ENCODE measurements at places on chromosomes 5 and 9.

- no peak for DNase-seq
Measured at GRCh38 chr9:121242219-121242958, 25.6 kb upstream of the GSN start.

DNA sequence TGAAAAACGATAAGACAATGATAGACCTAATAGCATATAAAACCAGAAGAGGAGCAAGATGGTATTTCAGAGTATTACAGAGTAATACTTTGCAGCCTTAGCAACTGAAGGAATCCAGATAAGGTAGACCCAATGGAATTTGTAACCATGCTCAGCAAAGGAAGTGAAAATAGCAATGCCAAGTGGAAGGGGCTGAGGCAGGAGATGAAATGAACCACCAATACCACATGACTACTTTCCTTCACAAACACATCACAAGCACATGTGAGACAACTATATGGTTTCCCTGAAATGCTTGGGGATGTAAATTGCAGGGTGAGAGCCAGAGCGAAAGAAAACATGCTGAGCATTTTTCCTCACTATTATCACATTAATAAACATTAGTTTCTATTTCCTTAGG lies 79.8 kb upstream of the MELK start:
- no peak for DNase-seq

DNA sequence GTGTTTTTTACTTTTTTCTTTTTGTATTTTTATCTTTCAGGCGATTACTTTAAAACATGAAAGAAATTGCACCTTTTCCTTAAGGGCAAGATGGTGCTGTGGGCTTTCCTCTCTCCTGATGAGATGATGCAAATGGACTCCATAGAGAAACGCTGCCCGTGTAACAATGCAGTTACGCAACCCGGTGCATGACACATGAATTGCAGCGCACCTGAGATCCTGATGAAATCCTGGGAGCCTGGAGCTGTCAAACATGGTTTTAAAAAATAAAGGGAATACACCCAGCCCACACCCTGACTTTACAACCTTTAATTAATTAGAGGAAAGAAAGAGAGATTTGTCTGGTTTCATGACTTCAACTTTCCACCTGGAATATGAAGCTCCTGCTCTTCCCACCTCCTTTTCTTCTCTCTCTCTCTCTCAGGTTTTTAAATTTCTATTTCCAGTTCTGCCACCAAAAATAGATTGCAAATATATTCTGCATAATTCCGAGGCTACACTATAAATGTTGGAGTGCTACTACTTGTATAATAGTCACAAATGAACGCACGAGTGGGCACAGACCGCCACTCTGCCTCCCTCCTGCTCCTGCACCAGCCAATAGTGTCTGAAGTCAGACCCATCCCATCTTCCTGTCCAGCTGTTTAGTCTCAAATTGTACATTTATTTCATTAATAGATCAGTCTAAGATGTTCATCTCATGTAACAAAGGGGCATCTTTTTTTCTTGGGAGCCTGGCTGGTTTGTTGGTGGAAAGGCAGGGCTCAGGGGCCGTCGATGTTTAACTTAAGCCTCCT lies 179.1 kb downstream of the AUH start:
- DNase-seq: no peak

DNA sequence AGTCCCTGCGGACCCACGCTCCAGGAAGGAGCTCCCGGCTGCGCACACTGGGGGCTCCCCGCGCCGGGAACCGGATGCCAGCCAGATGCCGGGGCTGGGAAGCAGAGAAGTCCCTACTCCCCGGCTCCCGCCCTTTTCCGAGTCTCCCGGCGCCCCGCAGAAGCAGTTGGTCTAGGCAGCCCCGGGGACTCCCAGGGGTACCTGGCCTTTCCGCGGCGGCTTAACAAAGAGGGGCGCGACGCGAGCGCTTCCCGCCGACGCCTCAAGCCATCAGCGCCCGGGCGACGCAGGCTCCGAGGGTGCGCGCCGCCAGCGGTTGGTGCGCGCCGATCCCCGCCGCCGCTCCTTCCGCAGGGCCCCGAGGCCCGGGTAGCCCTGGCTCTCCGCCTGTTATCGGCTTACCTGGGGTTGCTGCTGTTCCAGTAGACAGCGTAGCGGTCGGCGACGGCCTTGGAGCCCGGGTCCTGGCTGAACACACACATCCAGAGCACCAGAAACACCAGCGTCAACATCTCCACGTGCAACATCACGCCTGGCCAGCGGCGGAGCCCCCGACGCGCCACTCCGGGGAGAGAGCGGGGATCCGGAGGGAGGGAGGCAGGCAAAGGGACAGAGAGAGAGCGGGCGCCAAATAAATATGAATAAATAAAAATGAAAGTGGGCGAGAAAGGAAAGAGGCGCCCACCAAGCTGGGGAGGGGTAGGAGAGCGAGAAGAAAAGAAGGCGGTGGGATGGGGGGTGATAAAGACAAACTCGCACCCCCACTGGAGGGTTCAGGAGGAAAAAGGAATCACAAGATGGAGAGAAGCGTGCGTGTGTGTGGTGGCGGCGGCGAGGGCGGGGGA lies 428 bp downstream of the EFNA5 start:
- no peak for DNase-seq

DNA sequence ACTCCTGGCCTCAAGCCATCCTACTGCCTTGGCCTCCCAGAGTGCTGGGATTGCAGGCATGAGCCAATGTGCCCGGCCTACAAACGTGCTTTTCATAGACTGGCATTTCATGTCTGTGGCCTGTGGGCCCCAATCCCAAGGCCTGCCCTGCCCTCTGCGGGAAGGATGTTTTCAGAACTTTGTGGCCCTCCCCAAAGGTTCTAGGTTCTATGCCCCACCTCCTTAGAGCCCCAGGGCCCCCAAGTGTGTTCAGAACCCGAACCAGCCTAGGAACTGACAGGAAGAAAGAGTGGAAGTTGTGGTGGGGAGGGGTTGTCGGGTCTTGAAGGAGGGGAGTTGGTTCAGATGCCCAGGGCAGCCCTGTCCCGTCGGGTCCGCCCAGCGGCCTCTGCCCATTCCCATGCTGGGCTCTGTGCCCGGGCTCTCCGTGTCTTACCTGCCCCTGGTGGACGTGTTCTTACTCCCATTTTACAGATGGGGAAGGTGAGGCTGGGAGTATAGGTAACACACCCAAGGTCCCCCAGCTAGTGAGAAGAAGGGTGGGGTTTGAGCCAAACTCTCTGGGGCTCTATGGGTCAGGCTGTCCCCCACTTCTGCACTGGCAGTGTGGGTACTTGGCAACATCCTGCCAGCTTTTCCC lies 175.8 kb upstream of the IER5L start:
- no peak for DNase-seq

DNA sequence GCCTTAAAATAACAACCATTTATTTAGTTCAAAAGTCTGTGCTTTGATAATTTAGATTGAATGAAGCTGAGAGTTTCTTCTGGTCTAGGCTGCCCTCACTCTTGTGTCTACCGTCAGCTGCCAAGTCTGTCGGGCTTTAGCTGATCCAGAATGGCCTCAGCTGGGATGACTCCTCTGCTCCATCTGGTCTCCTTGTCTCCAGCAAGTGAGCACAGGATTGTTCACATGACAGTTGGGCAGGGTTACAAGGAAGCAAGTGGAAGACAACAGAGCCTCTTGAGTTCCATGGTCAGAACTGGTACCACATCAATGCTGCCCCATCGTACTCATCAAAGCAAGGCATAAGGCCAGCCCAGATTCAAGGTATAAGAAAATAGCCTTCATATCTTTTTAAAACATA lies 9.0 kb downstream of the HTR1A start:
- DNase-seq: no peak

DNA sequence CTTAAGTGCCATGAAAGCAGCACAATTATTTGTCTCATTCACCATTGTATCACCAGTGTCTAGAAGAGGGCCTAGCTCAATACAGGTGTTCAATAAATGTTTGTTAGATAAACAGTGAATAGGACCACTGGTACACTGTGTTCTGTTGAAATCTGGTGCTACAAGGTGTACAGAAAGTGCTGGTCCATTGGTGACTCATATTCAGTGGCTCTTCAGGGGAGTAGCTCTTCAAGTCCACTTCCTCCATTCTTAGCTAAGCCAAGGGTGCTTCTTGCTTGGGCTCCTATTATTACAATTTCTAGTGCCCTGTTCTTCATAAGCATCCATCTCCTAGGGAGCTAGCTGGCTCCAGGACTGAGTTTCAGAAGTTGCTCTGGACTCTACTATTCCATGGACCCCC lies 6.4 kb upstream of the FCHO2 start:
- no peak for DNase-seq

DNA sequence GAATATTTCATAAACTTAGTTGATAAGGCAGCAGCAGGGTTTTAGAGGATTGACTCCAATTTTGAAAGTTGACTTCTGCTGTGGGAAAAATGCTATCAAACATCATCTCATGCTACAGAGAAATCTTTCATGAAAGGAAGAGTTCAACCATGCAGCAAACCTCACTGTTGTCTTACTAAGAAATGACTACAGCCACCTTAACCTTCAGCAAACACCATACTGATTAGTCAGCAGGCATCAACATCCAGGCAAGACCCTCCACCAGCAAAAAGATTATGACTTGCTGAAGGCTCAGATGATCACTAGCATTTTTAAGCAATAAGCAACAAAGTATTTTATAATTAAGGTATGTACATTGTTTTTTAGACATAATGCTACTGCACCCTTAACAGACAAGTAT lies 7.6 kb downstream of the TMEM174 start:
- no peak for DNase-seq

DNA sequence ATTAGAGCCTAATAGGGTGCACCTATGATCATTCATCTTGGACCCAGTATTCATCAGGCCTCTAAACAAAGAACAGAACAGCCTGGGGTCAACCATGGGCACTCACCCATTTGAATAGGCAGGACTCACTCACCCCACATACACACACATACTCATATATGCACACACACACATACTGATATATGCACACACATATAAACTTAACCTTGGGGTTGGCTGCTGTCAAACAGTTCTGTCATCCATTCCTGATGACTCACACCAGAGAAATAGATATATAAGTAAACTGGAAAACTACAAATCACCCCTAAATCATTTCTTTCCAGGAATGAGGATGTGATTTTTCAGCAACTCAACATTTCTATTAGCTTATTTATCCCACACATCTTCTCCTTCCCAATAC lies 51.3 kb downstream of the ARL15 start:
- DNase-seq: no peak

DNA sequence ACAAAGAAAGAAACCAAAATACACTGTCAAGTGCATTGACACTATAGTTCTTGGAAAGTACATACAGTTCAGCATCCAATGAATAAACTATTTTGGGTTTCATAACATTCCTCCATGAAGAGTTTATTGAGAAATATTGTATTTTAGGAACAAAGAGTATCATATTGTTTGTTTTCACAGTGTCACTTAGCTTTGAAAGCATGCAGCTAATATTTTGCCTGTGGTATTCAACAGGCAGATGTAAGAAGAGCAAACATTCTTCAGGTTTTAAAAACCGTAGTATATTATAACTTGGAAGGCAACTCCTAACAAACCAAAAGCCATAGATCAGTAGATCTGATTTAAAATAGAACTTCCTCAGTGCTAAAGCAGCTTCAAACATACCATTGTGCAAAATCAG lies 4.5 kb downstream of the PRELID2 start:
- no peak for DNase-seq

DNA sequence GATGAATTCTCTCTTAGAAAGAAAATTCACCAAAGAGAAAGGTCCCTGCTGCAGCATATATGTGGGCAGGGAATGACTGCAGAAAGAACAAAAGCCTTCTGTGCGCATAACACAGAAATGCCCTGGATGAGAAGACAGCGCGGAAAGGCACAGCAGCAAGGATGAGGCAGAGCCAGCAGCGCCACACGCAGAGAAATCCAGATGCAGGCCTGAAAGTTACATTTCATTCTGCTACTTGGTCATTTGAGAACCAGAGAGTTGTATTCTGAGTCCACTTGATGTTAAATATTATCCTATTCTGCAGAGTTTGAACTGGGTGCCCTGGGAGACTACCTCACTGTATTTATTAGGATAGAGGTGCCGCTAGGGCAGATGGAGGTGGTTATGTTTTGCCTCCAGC lies 68.5 kb downstream of the GLDC start:
- DNase-seq: no peak

- DNase-seq: no peak
Measured at GRCh38 chr5:175885813-175886212, 14.4 kb downstream of the CPLX2 start.

GRCh38 chr9:20442461-20443319 lies 179.6 kb downstream of the MLLT3 start:
- no peak for DNase-seq

DNA sequence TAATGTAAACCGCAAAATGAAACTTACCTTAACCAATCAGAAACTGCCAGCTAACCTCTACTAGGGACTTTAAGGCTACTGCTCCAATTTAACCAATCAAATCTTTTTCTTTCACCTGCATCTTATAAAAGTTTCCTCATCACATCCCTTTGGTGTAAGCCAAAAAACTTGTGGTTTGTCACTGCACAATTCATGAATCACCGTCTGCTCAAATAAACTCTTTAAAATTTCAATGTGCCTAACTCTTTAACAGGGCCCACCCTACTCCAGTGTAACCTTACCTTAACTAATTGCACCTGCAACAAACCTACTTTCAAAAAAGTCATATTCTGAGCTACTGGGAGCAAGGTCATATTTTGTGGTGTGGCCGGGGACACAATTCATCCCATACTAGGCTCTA lies 172.2 kb upstream of the GRAMD2B start:
- DNase-seq: no peak

- DNase-seq: no peak
Measured at GRCh38 chr5:72720205-72720604, 96.3 kb upstream of the TNPO1 start.

- no peak for DNase-seq
Measured at GRCh38 chr5:135821061-135821801, 13.2 kb upstream of the SLC25A48 start.

GRCh38 chr9:15641291-15641690 lies 88.4 kb downstream of the CCDC171 start:
- no peak for DNase-seq

DNA sequence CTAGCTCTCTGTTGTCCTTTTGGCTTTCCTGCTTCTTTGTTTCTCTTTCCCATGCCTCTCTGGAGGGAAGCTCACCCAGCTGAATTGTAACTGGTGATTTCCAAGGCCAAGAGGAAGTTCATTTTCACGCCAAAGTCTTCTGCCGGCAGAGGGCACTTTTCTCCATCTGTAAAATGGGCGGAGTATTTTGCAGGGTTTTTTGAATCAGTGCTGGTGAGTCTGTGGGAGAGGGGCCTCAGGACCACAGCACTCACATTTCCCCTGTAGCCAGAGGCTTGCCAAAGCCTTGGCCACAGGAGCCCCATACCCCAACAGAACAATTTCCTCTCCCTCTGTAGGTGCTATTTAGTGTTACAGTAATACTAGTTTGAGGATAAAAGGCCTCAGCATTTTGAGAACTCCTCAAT lies 42.3 kb upstream of the MATR3 start:
- DNase-seq: no peak

All from stimulated activated CD8-positive, alpha-beta memory T cell treated with anti-CD3 and anti-CD28 coated beads, Interleukin-15, amount 100 ng/mL, for 48 hours (primary cell).